Fibroblast of skin of left quadriceps (primary cell): ENCODE measurements at places on chromosomes 11 and 22.

DNA sequence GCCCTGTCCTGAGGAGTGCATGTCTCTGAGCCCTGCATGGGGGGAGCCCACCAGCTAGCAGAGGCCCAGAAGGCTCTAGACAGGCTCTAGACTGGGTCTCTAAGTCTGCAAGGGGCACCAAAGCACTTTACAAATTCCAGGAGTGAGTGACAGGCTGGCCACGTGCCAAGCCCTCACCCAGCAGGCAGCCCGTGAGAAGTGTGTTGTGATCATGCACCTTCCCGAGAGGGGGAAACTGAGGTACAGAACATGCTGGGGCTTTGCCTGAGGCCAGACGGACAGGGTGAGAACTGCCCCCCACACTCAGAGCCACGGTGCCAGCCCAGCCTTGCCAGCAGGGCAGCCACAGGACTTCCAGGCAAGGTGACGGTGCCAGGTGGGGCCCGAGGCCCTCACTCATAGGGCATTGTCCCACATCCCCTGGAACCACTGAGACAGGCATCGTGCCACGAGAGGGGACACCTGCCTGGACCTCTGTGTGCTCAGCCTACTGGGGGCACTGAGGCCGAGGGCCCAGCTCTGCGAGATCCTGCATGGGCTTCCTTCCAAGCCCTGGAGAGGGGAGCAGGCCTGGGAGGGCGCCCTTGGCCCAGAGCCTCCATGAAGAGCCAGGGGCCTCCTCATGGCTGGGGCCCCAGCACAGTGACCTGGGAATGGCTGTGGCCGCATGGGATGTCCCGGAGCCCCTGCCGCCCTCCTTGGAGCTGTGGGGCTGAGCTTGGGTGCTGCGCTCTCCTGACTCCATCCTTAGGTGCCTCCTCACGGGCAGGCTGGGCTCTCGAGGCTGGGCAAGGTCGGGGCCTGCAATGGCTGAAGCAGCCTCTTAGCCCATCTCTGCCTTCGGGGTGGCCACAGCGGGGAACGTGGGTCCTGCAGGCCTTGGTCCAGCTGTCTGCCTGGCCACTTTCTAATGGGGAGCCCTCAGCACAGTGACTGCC is 121.5 kb downstream of the KCNQ1OT1 start:
- DNase-seq = no peak

GRCh38 chr11:134069426-134070341 is 812 bp downstream of the JAM3 start:
- DNase-seq = no peak

DNA sequence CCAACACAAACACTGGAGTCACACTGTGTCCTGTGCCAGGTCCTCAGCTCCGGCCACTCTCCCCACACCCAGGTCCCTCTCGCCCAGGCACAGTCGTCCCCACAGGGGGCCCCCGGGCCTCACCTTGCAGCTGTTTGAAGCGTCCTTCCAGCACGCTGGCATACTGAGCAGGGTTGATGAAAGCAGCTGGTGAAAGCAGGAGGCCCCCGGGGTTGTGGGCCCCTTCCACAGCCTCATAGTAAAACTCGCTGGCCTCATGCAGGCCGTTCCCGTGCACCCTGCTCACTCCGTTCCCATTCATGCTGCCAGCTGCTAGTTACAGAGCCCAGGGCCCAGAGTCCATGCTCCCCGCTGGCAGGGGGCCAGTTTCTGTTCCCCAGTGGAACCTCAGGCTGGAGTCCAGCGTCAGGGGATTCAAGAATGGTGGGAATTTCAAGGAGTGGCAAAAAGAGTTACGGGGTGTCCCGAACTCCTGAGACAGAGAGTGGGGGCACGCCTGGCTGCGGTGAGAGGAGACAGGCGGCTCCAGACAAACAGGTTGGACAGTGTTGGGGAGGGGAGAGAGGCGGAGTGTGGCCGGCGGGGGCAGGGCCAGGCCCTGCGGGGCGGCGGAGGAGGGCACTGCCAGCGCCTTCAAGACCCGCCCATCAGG is 10.6 kb downstream of the SPTBN2 start:
- DNase-seq = no peak

GRCh38 chr11:75149766-75150465 is 991 bp upstream of the SLCO2B1 start:
- DNase-seq = no peak

DNA sequence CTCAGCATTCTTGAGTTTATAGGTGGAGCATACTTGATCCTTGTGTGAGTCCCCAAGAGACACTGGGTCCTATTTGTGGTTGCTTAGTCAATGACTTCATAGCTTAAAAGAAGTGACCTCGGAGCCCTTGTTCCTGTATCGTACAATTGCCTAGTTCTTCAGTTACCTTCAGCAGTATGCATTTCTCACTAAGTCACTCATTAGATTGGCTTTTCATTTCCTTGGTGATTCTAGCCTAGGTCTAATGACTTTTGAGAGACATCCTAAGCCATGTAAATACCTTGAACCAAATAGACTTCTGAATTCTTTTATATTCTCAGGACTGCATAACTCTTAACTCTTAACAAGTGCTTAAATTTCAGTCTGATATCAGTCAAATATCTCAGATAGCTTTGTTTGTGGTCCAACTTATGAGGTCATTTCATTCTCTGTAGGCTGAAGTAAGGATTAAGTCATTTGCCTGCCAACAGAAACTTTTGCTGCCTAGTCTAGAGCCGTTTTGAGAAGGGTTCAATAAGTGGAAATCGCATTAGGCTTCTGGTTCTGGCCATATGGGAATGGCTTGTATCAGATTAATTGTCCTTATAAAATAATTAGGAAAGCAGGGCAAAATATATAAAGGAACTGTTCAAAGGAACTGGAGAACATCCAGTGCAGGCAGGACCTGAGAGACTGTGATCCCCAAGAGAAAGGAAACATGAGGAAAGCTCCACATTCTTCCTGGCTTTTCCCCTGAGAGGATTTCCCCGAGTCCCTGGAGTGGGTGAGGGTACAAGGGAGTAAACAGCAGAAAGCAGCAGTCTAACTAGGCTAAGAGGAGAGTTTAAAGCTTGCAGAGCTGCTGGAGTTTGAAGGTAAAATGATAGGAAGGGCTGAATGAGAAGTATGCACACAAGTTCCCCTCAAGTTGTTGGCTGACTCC is 39.9 kb downstream of the TRAF6 start:
- DNase-seq = peak; percentile 42

- DNase-seq = no peak
These were observed 37.6 kb downstream of the SLC22A12 start for GRCh38 chr11:64628596-64628995.
